ENCODE measurements at places on chromosomes 12 and 14.

- no peak for DNase-seq
These were observed 53.7 kb downstream of the ERC1 start for GRCh38 chr12:1044696-1045095.

GRCh38 chr12:77152623-77153193 lies 87.3 kb upstream of the E2F7 start:
- DNase-seq, result no peak

GRCh38 chr14:96925422-96925821 lies 128.2 kb downstream of the VRK1 start:
- DNase-seq, result no peak

GRCh38 chr12:68377881-68378280 lies 45.7 kb upstream of the MDM1 start:
- DNase-seq, result no peak

- no peak for DNase-seq
These were observed 25.8 kb downstream of the KCNK10 start for GRCh38 chr14:88297306-88297705.

GRCh38 chr14:33692762-33693161 lies 258.1 kb downstream of the EGLN3 start:
- DNase-seq, result no peak

DNA sequence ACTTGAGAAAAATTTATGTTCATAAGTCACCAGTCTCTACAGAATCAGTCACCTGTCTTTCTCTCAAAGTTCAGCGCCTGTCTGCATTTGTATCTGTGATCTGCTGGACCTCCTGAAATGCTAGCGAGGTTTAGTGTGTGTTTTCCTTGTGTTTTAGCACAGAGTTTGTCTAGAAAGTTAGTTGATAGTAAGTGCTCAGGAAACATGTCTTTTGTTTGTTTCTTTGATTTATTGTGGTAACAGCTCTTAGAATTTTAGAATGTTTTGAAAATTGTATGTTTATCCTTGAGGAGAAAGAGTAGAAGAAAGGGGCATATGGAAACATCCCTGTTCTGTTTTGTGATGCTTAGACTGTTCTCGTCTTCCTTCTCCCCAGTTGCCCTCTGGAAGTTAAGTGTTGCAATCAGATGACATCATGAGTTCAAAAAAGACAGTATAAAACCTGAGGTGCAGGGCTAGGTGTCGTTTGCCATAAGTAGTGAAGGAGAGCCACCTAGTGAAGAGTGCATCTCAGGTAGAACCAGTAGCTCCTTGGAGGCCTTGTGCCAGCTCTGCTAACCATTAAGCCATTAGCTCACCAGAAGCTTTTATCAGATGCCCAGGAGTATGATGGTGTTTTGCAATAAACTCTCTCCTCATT lies 44.8 kb downstream of the FBXW8 start:
- no peak for DNase-seq

GRCh38 chr12:68119724-68120211 lies 39.8 kb downstream of the IFNG start:
- peak; percentile 13 for DNase-seq

GRCh38 chr14:78170203-78170602 lies at the start of gene NRXN3:
NRXN3 (plus strand) TSS chr14:78170373; CDS start chr14:78243094, 72,721 bp downstream.
- no peak for DNase-seq

DNA sequence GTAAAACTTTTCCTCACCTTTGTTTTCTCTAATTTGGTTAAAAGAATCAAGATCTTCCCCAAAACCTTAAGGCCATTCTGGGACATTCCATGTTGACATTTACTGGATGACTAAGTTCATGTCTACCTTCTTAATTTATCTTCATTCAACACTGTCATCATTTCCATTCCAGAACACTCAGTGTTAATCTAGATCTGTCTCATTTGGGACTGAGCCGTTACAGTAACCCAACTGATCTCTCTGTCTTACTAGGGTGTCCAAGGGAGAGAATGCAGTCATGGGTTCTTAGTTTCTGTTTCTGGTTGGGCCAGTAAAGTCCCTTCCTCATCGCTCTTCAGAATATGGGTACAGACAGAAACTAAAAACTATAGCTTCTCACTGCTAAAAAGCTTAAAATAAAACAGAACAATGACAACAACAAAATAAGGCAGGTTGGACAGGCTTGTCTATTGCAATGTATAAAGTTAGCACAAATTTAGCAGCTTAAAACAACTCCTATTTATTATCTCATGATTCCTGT lies 144.8 kb downstream of the ASCL1 start:
- no peak for DNase-seq

GRCh38 chr12:1282670-1283315 lies 291.8 kb downstream of the ERC1 start:
- DNase-seq, result no peak

GRCh38 chr14:69816216-69816615 lies 19.2 kb upstream of the SLC10A1 start:
- DNase-seq, result no peak

DNA sequence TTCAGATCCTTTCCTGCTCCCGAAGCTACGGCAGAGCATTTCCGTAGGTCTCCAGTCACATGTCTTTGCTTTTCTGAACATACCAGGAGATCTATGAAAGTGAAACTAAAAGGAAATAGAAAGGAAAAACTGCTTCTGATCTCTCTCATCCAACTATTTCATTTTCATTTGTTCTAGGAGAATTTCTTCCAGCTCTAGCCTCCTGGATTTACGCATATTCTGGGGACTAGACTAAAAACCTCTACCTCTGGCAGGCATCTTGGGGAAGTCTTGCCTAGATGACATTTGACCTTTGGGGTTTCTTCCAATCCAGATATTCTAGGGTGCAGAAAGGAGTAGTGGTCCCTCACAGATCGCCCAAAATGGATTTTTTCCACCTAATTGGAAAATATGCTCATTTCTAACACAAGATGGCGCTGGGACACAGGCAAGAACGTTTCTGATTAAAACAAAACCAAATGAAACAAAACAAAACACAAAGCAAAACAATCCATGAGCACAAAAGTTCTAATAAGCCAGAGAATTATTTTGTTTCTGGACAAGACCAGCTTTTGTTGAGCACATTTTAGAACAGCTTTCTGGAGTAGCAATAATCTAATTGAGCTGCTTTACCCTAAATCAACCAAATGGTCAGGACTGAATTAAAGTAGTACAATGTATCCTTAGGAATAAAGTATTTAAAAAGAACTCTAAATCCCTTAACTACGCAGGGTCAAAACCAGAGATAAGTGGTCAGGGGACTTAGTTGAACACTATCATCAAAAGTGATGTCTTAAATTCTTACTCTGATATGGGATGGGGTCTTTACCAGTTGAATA lies 12.3 kb upstream of the PARP11 start:
- peak; percentile 21 for DNase-seq

GRCh38 chr12:52232674-52233461 lies at the start of gene KRT7:
KRT7 (plus strand) TSS chr12:52233243; CDS start chr12:52233297, 54 bp downstream.
- DNase-seq, result no peak

GRCh38 chr12:10967409-10967808 lies 19.3 kb downstream of the TAS2R50 start:
- no peak for DNase-seq

GRCh38 chr14:66746316-66747006 lies 238.5 kb downstream of the GPHN start:
- DNase-seq, result no peak

DNA sequence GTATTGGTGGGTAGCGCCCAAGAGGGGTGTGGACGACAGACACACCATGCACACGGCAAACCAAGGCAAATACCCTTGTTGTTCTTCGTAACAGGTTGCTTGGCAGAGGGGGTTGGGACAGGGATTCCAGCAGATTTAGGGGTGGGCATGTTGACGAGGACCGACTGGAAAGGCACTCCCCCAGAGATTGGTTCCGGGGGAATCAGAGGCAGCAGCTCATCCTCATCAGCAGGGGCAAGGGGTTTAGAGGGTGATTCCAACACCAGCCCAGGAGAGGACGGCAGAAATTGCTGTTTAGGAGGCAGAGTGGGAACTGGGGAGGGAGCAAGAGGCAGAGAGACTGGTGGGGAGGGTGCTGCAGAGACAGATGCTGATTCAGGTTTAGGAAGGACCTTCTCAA lies 9.3 kb downstream of the NACA start:
- no peak for DNase-seq

- no peak for DNase-seq
These were observed 448.5 kb downstream of the BCAT1 start for GRCh38 chr12:24500421-24500820.

GRCh38 chr14:82755923-82756322 lies 1222.3 kb upstream of the SEL1L start:
- DNase-seq, result no peak

DNA sequence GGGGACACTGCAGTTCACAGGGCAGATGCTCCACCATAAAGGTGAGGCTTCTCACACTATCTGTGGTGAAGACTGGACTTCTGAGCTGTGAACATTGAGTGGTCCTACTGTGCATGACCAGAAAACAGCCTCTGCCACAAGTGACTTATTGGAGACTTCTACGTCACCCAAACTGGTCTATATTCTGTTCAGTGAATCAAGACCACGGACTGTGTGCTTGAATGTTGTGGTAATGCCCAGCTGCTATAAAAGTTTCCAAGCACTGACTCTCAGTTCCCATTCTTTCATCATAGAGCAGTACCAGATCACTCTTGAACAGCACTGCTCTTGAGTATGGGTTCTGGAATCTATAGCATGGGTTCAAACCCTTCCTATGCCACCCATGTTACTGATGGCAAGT lies 4.8 kb upstream of the PLEK2 start:
- DNase-seq, result no peak
